ENCODE measurements at places on chromosomes 1 and 21. TPM values are rescaled to one million over a fixed set of nuclear protein-coding genes. Genes with fewer than 3 reads are reported as not detected.
A peak's percentile ranks its signal among the peaks of the same experiment; 100 is the strongest.

DNA sequence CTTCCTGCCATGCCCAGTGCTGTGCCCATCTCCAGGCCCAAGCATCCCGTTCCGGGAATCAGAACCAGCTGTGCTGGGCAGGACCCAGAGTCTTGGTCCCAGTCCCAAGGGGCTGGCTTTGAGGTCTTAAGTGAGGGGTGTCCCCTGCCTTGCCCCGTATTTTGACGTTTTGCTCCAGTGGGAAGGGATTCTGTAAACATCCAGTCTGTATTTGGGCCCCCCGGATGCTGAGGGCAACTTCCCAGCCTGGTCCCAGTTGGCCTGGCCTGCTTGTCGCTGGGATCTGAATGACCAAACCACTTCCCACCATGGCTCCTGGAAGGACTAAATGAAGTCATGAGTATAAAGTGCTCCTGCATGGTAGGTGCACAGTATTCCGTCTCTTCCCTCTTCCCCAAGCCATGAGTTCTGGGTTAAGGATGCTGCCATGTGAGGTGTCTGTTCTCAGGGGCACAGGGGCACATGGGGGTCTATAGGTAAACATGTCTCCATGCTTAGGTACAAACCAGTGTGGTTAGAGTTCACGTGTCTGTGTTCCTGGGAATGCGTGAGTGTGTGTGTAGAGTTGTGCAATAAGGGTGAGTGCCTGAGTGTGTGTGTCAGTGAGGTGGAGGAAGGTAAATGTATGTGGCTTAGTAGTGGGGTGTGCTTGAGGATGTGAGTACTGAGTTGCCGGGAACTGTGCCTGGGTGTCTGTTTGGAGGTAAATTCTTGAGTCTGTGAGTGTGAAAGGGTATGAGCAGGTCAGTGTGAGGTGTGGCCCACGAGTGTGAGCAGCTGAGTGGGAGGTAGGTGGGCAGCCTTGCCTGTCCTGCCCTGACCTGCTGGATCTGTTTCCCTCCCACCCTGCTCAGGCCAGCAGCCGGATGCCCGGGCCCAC lies 1.5 kb downstream of the B4GALT2 start:
- H3K27ac ChIP-seq, result peak overlapping the region; percentile 93
- peaks cover 54% of the 10 kb centered on the region for H3K4me1 ChIP-seq
- H3K27me3 ChIP-seq, result no peaks in the 10 kb centered on the region

DNA sequence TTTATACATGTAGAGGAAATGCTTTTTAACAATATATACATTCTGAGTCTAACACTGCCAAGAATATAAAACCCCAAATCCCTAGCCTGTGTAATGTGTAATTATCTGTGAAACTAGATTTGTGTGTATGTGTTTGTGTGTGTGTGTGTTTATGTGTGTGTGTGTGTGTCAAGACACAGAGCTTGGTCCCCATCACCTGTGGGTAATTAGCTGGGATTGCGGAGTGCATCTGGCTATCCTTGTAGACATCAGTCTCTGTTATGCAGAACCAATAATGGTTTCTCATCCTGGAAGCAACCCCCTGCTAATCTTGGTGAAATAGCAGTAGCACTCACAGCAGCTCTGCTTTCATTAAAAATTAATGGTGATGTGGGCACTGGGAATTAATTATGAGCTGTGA lies 26.3 kb upstream of the ST6GALNAC3 start:
- DNase-seq, result no peak
- H3K27me3 ChIP-seq, result no peaks in the 10 kb centered on the region
- no peak overlapping the region for H3K27ac ChIP-seq

DNA sequence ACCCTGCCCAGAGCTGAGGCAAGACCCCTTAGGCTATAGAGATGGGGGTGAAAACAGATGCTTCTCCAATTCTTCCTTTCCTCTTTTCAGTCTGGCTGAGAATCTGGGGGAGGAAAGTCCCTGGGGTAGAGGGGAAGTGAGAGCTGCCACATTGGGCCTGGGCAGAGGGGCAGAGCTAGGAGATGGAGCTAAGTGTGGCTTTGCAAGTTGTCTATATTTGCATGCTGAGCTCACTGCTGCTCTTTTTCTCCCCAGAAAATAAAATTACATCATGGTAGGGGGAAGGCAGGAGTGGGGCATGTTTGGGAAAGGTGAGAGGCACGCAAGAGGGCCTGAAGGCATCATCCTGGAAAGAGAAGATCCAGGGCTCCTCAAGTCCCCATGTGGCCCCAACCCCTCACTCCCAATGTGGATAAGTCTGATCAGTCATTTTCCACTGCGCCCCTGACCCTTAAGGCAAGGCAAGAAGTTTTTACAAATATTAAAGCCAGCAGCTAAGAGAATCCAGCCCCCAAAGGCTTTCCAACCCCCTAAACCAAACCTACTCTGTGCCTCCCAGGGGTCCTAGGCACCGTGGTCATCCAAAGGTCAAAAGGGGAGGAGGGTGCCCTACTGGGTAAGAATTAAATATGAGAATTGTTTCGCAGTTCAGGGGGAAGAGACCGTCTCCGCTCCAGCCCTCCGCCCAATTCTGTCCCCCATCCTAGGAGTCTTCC lies 500 bp upstream of the PEA15 start:
- H3K36me3 ChIP-seq, result peaks cover 3% of the 10 kb centered on the region
- H3K27me3 ChIP-seq, result no peaks in the 10 kb centered on the region
- H3K4me3 ChIP-seq, result peak overlapping the region; percentile 87
- no peak overlapping the region for H3K27ac ChIP-seq
- H3K4me1 ChIP-seq, result peaks cover 50% of the 10 kb centered on the region

DNA sequence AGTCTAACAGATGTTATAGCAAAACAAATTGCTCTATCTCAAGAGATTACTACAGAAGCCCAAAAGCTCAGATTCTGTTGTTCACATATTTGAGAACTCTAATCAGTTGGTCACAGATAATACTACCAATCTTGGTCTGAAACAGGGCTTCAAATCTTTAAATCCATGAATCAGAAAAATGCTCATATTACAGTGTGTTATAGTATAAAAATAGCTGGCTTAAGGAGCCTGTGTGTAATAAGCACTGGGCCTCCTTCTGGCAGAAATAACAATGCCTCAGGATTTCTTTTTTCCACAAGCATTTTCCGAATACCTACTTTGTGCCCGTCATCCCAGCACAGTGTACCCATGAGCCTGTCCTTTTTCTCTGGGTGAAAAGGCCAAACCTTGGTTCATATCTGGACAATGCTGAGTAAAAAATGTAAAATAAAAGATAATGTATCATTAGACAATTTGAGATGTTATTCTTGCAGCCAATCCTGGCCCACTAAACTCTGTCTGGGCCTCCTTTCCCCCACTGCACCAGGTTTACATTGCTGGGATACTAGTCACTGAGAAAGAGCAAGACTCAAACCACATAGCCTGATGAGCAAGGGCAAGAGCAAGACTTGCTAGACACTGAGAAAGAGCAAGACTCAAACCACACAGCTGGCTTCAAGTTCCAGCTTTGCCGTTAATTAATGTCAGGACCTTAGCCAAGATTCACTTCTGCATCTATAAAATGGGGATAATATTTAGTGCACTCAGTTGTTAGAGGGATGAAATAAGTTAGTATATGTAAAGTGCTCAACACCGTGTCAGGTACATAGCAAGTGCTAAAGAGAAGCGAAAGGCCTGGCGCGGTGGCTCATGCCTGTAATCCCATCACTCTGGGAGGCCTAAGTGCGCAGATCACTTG lies 17.0 kb upstream of the ADAR start:
- peak overlapping the region; percentile 80 for H3K4me3 ChIP-seq
- peaks cover 14% of the 10 kb centered on the region for H3K36me3 ChIP-seq
- H3K27ac ChIP-seq, result peak overlapping the region; percentile 71

The BTBD19 gene
- total RNA-seq, result 6.5 TPM

Measured in neural crest cell (in vitro differentiated cells).